ENCODE measurements at places on chromosomes 7 and 10.

- DNase-seq: peak; percentile 16
These were observed 478.1 kb downstream of the PTPRN2 start for GRCh38 chr7:158109364-158110033.

GRCh38 chr10:54826994-54827560 lies 26.0 kb upstream of the PCDH15 start:
- DNase-seq: no peak

GRCh38 chr7:97857544-97857943 lies 14.7 kb downstream of the ASNS start:
- DNase-seq: no peak

DNA sequence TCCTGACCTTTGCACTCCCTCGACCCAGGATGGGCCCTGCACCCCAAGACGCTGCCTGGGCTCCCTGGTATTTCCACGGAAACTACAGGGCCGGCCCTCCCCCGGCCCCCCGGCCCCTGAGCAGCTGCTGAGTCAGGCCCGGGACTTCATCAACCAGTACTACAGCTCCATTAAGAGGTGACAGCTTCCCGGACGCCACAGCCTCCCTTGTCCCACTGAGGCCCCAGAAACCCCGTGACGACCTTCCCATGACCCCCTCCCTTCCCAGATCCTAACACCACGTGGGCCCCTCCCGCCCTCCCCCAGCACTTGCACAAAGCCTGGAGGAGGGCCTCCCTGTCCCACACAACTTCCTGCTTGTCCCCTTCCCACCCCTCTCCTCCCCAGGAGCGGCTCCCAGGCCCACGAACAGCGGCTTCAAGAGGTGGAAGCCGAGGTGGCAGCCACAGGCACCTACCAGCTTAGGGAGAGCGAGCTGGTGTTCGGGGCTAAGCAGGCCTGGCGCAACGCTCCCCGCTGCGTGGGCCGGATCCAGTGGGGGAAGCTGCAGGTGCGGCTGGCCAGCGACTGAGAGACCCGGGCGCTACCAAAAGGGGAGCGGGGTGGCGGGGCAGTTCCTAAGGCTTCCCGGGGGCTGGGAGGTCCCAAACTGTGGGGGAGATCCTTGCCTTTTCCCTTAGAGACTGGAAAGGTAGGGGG lies 5.7 kb downstream of the NOS3 start:
- DNase-seq: peak; percentile 38

GRCh38 chr7:68461430-68461829 lies 1136.8 kb upstream of the AUTS2 start:
- DNase-seq: no peak

DNA sequence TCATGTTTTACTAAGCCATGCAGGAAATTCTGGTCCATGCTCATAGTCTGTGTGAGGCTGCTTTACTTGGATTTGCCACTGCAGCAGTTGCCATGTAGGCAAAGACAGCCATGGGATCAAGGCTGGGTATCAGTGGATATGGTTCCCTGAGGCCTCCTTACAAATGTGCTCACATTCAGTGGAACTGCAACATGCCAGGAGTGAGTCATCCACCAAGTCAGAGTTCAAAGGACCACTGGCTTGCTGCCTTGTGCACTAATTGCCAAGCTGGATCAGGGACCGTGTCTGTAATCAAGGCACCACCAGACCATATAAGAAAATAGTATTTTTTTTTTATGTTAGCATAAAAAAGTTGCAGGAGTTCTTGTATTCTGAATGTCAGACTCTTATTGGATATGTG lies 101.0 kb downstream of the CDCA7L start:
- no peak for DNase-seq

GRCh38 chr7:85829817-85830432 lies 643.1 kb upstream of the SEMA3D start:
- no peak for DNase-seq

DNA sequence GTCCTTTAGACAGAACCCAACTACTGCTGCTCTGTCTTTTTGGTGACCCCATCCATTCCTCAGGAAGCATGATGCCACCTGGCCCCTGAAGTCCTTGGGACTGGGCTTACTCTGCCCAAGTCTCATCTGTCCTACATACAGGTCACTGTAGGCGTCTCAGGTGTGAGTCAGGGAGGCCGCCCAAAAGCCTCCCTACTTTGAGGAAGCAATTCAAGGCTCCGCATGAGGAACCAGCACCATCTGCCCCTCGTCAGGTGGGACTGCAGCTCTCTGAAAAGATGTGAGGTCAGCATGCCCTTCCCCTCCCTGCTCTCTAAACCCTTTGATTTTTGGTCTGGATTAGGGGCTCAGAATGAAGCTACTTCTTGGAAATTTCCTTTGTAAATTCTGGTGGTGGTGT lies 354.8 kb downstream of the CXCL12 start:
- peak; percentile 13 for DNase-seq

DNA sequence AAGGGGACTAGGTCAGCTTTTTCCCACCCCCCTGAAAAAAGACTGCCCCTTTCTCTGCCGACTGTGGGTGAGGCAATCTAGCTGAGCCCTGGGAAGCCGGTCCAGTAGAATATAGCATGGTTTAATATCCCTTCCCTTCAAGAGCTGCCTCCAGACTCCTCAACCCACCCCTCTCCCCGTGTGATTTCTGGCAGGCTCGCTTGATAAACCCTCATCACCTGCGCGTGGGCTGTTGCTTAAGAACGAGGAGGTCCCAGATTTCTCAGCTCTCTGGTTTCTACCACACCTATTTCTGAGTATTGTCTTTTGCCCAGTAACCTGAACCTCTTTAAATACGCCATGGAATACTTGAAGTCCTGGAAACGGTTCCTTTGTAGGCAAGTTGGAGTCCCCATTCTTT lies 2.0 kb upstream of the LRRC4 start:
- DNase-seq: no peak

GRCh38 chr7:121328508-121329190 lies at the start of gene WNT16:
Gene WNT16, plus strand, starts transcription at chr7:121329000. Its CDS starts 293 bp downstream, at chr7:121329293.
- DNase-seq: no peak

GRCh38 chr7:145902123-145902522 lies 214.5 kb upstream of the CNTNAP2 start:
- no peak for DNase-seq

DNA sequence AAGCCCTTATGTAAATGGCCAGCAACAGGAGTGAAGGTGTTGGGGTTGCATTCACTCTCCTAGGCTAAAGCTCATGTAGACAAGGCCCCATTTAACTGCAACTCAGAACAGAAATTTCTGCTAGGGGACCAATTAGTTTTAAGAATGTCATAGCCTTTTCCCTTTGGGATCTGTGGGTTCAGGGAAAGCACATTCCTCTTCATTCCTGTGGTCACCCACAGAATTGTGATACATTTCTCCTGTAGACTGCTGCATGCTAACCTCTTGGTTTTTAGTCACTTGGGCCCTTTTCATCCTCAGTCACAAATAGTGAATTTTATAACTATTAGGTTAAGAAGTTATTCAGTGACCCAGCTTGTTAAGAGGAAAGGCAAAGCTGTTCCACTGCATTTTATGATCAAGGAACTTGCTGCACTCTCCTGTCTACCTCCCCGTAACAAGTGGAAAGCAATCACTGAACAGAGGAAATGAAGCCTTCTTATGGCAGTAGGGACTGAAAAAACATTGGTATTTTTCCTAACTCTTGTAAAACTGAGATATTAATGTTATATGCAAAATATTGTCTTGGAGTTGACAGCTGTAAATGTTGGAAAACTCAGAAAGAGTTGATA lies 124.9 kb downstream of the SND1 start:
- no peak for DNase-seq

- DNase-seq: no peak
These were observed 117.3 kb downstream of the FANK1 start for GRCh38 chr10:126013489-126014281.

- no peak for DNase-seq
These were observed 46.6 kb downstream of the LRRN3 start for GRCh38 chr7:111137296-111138192.

GRCh38 chr10:29881336-29881771 lies 178.0 kb downstream of the JCAD start:
- DNase-seq: no peak
